Right ventricle myocardium inferior (tissue), 1 donor: ENCODE measurements at places on chromosomes 7 and 10.

DNA sequence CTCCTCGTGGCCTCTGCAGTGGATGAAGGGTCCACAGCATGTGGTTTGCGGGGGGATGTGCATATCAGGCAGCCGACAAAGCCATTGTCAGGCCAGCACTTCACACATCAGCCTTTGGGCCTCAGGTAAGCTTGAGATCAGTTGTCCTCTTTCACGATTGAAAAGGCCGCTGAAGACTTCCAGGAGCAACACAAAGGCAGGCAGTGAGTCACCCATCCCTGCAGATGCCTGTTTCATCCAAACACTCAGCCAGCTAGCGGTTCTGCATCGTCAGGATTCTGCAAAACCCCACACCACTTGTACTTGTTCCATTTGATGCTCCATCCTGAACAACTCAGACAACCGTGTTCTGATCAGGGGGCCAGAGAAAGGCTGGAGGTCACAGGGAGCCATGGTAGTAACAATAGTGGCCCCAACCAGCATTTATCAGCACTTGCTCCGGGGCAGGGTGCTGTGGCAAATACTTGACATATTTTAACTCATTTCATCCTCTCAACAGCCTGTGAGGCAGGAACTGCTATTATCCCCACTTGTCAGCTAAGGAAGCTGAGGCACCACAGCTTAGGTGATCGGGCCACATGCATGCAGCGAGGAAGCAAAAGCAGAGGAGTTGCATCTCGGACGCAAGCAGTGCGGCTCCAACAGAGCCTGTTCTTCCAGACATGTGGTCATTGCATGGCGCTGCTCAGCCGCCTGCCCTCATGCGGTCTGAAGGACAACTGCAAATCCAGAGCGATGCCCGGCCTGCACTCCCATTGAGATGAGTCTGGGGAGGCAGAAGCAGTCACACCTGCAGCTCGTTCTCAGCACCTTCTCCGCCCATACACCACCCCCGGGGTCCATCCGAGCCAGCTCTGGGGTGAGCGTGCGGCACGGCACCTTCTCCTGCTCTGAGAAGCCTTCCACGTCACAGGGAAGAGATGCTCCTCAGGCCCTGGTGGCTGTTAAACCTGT is 144.9 kb downstream of the PAXIP1 start:
- DNase-seq, result no peak

DNA sequence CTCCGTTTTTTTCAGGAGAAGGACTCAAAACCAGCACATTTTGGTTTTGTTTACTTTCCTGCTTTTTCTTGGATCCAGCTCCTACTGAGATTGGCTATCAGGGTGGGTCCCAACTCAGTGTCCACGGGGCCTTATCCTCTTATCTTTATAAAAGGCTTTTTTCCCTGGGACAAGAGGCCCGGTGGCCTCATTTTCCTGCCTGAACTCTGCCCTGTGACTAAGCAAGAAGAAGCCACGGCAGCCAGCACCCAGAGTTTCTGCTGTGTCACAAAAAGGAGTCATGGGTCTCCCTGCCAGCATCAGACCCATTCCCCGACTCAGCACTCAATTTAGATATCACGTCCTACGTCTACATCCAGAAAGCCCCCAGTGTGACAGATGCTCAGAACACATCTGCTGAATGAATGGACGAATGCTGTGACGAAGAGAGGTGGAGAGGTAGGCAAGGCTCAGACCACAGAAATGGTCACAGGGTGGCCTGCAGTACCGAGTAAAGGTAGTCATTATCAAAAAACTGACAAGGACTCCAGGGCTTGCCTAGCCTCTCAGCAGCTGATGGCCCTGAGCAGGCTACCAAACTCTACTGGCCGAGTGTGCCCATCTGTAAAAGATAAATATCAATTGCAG is 16.7 kb downstream of the DLG5 start:
- no peak for DNase-seq

- no peak for DNase-seq
Measured at GRCh38 chr10:99394256-99394655, 36.2 kb downstream of the GOT1 start.

DNA sequence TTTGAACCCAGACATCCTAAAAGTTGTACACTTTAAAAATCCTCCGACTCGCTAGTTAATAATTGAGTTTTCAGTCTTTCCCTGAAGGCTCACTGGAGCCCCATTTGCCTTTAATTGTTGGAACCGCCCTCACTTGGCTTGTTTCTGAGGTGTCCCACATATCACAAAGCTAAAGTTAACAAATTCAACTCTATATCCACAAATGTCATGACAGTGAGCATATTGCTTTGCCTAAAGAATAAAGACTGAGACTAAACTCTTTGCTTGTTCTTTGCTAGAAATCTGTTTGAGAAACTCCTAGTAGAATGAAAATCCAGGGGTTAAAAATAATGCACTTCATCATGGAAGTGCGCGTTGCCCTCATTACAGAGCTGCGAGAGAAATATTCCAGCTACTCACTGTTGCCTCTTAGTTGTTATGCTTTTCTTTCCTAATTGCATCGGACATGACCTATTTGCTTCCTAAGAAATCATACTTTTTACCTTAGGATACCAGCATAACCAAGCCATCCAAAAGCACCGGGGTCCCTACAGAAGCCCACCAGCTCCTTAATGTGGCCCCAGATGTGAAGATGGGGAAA is 752 bp downstream of the THSD7A start:
- no peak for DNase-seq

DNA sequence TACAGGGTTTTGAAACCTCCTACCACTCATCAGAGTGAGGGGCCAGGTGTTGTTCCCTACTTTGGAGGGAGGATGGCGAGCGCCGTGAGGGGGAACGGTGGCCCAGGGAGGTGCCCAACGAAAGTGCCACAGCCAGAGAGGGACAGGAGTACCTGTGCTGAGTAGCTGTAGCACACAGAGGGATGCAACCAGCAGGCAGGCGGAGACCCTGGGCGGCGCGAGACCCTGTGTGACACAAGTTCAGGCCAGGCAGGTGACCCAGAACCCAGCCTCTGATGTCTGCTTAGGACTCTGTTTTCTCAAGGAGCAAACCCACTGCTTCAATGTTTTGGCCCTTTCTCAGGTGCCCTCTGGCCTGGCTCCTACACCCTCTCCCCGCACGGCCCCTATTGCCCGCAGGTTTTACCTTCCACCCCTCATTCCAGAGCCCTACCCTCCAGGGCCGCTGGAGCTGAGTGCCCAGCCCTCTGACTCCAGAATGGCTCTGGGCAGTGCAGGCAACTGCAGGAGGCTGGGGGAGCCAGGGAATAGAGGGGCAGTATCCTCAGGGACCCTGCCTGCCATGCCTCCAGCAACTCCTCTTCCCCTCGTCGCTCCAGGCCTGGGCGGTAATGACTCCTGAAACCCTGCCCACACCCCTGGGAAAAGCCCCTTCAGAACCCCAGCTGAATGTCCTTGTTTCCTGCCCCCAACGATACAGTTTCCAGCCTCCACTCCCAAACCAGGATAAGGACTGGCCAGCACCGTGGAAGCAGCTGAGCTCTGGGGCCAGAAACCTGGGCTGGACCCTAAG is 164.1 kb upstream of the RHEB start:
- DNase-seq, result no peak

DNA sequence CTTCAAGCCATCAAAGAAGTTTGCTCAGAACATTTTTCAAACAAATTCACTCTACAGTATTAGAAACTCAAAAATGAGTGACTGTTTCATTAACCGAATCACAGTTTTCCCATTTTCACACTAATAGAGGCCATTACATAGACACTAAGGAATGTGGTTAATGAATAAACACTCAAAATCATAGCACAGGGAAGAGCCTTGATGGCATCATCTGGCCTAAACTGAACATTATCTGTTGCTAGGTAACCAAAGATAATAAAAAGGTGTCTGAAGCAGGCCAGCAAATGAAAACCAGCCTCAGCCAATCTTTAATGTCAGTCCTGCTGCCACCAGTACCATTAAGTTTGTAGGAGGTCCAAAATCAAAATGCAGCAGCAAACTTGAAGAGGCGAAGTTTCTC is 492.4 kb upstream of the STEAP1 start:
- no peak for DNase-seq

DNA sequence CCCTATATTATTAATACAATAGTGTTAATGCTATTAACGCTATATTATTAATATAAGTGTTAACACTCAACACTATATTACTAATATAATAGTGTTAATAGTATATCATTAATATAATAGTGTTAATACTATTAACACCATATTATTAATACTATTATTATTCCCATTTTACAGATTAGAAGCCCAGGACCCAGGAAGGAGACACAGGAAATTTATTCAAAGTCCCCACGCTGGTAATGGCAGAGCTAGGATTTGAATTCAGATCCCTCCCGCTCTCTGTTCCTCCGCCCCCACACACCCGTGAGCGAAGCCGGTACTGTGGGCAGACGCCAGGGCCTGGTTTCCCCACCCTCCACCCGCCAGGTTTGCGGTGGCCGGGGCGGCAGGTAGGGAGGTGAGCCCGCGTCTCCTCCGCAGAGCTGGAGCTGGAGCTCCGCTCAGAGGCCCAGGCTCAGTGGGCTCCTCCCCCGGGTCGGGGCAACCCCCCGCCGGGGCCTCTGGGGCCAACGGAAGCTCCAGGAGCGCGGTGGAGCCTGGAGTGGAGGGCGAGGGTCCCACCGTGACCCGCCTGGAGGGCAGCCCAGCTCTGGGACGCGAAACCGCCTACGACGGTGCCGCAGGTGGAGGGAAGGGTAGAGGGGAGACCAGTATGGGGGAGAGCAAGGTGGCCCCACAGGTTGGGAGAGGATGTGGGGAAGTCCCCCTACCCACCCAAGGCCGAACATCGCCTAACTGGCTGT is at the start of gene TMEM225B:
TSS of gene TMEM225B (plus strand) at position 506 of the 740 bp plus-strand sequence. CDS start 6,122 bp downstream, outside the sequence.
- no peak for DNase-seq

DNA sequence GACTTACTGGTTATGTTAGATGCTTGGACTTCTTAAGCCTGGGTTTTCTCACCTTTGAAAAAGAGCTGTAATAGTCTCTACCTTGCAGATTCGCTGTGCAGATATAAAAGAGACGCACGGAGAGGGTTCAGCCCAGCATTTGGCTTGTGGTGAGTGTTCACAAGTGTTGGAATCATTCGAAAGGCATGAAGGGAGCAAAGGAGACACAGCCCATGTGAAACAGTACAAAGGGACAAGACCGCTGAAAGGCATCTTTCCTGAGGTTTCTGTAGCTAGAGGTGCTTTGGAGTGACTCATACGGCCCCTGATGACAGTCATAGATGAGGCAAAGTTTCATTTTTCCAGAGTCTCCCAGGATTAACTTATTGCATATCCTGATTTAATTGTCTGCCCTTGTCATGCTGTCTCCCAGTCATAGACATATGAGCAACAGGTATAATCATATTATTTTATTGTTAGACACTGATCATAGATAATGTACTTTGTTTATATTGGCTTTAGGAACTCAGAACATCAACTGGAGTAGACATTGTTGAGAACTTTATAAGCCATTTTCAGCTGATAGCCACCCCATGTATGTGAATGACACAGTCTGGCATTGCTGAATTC is 171.1 kb downstream of the ADRA2A start:
- no peak for DNase-seq

DNA sequence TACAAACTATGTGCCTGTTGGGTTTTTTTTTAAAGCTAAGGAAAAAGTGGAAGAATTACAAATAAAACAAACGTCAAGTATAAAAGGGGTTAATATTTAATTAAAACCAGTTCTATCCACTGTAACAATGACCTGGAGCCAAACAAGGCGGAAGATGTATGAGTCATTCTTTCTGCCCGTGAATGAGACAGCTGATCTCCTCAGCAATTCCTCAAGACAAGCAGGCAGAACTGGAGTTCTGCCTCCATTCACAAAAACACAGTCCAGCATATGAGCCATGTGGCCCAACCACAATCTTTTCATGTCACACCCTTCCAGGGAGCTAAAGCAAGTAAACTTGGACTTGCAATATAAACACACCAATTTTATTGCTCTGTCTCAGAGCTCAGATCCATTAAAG is 8.4 kb downstream of the ETV1 start:
- no peak for DNase-seq

DNA sequence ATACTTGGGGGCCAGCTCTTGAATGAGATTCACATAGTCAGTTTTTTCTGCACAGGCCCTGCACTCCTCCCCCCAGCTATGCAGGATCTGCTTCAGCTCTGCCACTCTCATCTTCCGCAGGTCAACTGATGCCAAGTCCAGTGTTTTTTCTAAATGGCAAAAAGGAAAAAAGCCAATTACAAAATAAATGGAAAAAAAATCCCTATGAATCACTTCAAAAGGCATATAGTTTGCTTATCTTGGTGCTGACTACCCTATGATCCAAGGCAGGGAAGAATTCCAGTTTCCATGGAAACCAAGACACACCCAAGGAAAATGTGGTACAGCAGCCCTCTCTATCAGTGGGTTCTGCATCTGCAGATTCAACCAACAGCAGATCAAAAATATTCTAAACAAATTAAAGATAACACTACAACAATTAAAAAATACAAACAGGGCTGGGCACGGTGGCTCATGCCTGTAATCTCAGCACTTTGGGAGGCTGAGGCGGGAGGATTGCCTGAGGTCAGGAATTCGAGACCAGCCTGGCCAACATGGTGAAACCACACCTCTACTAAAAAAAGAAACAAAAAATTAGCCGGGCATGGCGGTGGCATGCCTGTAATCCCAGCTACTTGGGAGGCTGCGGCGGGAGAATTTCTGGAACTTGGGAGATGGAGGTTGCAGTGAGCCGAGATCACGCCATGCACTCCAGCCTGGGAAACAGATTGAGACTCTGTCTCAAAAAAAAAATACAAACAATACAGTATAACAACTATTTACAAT is 17.6 kb downstream of the CDNF start:
- DNase-seq, result no peak

DNA sequence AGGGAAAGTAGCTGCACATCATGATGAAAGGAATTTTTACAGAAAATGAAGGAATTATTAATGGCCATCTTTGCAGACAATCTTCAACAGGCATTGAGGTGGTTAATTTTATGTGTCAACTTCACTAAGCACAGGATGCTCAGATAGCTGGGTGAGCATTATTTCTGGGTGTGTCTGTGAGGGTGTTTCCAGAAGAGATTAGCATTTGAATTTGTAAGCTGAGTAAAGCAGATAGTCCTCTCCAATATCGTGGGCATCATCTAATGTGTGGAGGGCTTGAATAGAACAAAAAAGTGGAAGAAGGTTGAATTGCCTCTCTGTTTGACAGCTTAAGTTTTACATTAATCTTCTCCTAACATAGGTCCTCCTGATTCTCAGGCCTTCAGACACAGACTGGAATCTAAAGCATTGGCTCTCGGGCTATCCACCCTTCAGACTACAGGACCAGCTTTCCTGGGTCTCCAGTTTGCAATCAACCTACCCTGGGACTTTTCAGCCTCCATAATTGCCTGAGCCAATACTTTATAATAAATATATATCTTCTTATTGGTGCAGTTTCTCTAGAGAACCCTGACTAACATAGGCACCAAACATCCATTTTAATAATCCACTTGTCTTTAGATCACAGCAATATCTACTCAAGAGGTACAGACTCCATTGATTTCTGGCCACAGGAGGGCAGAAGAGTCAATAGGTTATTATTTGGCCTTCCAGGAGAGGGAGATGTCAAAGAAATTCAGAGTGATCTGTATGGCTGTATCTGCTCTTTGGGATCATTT is 10.5 kb upstream of the CRPPA start:
- DNase-seq, result no peak

DNA sequence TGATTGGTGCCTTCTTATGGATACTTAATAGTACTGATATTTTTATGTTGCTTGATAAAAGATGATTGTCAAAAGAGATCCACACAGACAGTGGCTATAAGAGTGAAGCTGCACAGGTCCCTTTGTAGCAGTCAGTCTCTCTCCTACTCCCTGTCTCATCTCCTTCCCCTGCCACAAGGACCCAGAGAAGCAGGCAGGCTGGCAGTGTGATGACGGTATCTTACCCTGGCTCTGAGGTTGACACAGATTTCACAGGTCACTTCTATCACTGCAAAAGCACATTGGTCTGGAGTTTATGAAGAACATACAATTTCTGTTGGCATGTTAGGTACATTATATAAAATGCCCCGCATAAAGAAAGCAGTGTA is 64.4 kb upstream of the AHR start:
- DNase-seq, result no peak

- DNase-seq, result no peak
Measured at GRCh38 chr7:104362756-104363155, 34.4 kb downstream of the LHFPL3 start.
